ENCODE measurements at places on chromosomes 13 and 19.

GRCh38 chr13:33250609-33251008 lies 34.9 kb downstream of the STARD13 start:
- no peak for DNase-seq

DNA sequence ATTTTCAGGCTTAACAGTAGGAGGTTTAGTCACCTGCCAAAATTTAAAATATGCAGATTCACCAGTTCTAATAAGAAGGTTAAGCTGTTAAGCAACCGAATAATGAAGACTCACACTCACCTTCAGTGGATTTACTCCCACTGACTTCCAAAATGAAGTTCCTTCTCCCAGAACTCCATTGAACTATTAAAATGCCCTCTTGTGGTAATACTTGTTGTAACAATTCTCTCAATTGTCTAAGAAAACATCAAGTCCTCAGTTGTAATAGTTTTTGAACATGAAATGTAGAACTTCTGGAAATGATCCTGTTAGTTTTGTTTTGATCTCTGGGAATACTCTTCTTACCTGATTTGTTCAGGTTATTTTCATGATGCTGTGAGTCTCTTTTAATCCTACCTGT lies 522.0 kb upstream of the ATXN8OS start:
- no peak for DNase-seq

- no peak for DNase-seq
Measured at GRCh38 chr13:87122551-87122950, 548.6 kb upstream of the SLITRK5 start.

GRCh38 chr13:83281654-83282053 lies 600.6 kb downstream of the SLITRK1 start:
- DNase-seq = no peak

DNA sequence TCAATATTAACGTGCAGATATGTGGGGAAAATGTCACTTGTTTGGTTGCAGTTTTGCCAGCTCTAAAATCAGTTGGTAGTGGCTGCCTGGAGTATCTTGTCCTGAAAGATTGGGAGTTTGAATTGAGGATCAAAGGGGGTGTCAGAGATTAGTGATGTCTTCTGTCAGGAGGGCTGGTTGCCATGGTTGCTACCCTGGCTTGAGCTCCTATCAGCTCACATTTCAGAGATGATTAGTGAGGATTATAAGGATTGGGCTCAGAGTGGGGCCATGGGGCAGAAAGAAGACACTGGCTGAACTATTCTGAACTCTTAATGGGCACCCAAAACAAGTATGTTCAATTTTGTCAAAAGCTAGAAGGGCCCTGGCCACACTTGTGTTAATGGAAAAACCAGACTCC lies 95.5 kb upstream of the RNF113B start:
- DNase-seq = no peak

DNA sequence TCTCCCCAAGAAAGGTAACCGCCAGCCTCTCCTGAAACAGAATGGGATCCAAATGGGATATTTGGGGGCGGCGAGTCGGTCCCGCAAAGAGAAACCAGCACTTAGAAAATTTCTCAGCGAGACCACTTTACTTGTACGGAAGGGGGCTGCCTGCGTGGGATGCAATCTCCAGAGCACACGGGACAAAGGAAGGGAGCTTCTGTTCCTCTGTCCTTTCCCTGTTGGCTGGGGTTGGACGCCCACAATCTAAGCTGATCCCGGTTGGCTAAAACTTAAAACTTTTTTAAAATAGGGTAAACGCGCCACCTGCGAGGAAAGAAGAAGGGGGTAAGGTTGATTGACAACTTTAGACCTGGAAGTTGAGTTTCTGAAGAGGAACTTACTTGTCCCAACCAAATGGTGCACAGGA lies 826 bp upstream of the BSG start:
- DNase-seq = no peak

DNA sequence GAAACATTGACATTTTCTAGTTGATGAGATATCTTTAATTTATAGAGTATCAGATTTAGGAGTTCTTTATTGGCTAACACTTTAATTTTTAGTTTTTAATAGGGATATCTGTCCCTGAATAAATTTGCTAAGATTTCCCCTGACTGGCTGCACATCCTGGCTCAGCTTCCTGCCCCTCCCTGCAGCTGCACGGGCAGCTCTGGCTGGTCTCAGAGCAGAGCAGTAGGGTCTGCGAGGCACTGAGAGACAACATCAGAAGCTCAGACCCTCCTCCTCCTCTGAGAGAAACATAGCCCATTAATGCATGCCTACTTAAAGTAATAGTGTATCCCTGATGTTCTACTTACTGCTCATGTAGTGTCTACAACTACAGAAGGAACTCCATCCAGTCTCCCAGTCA lies 139.2 kb downstream of the TNFSF13B start:
- DNase-seq = no peak

DNA sequence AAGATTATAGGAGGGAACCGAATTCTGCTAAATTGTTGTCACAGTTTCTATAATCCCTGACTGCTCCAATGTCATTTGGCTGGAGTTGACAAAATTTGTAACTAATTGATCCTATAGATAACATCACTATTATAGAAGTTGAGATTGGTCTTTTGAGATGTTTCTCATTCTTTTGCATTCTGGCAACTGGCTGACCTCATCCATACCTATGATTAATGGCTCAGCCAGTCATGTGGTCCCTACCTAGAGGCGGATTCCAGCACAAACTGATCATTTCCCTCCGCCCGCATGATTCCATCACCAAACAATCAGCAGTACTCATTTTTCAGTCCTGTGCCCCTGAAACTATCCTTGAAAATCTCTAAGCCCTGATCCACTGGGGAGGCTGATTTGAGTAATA lies 4.2 kb downstream of the PSG2 start:
- DNase-seq = no peak

GRCh38 chr19:31350693-31351055 lies 1.4 kb upstream of the TSHZ3 start:
- DNase-seq = peak; percentile 42

DNA sequence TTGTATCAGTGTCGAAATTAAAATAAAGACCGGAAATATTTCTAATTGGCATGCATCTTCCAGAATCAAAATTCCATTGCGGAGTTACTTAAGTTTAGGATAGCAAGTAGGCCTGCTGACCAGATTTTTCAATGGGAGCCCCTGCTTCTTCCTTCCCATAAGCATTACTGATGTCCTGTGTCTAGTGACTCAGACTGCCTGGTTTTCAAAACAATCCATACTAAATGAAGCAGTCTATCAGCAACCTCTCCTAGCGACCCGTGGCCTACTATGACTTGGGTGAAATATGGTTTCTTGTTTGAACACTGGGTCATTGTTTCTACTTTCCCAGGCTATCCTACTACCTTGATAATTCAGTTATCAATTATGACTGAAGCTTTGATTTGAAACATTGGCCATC lies 571.6 kb downstream of the TBC1D4 start:
- DNase-seq = no peak

- DNase-seq = no peak
Measured at GRCh38 chr19:52492994-52493470, 34.4 kb upstream of the ZNF808 start.

Measured in prostate gland (tissue), 2 donors.